ENCODE measurements at places on chromosomes 5 and 9. TPM values are rescaled to one million over a fixed set of nuclear protein-coding genes. Genes with fewer than 3 reads are reported as not detected.

Gene TTC23L
- total RNA-seq, result 4.4 TPM

Gene ANGPTL2
- 18.8 TPM for total RNA-seq

Gene GRIN1
- total RNA-seq, result 0.49 TPM

Gene CFAP90
- total RNA-seq, result 29.8 TPM

Gene TAF11L12
- total RNA-seq, result not detected

Gene FOXD1
- total RNA-seq, result 0.46 TPM

Gene SPATA31A3
- total RNA-seq, result not detected

Gene FAM221B
- 0.14 TPM for total RNA-seq

Gene SHB
- total RNA-seq, result 32.3 TPM

Gene NTNG2
- total RNA-seq, result 4.4 TPM

Data from lung (tissue), 17 donors.